ENCODE measurements at places on chromosomes 16 and 17. TPM values are rescaled to one million over a fixed set of nuclear protein-coding genes. Genes with fewer than 3 reads are reported as not detected.

The TEKT3 gene
- total RNA-seq = 0.37 TPM

The FTSJ3 gene
- 57.7 TPM for total RNA-seq

The TLCD2 gene
- total RNA-seq = 0.20 TPM

The CCL23 gene
- total RNA-seq = not detected

The GRAP gene
- total RNA-seq = 28.5 TPM

The ZG16B gene
- total RNA-seq = 23.2 TPM

The MSI2 gene
- 178 TPM for total RNA-seq

The TEKT1 gene
- not detected for total RNA-seq

The XYLT1 gene
- total RNA-seq = 41.7 TPM

The GSDMA gene
- 2.5 TPM for total RNA-seq

The CACNA1H gene
- 0.25 TPM for total RNA-seq

Measured in T-helper 1 cell treated with Interleukin-12 subunit alpha and Interleukin-12 subunit beta and Interleukin-4 antibody, amounts not matched to agents 30 ng/mL and 1 ng/mL, for 36 hours (primary cell).